Stromal cell of bone marrow (primary cell): ENCODE measurements at places on chromosomes 12 and 14.
A peak's percentile ranks its signal among the peaks of the same experiment; 100 is the strongest.

DNA sequence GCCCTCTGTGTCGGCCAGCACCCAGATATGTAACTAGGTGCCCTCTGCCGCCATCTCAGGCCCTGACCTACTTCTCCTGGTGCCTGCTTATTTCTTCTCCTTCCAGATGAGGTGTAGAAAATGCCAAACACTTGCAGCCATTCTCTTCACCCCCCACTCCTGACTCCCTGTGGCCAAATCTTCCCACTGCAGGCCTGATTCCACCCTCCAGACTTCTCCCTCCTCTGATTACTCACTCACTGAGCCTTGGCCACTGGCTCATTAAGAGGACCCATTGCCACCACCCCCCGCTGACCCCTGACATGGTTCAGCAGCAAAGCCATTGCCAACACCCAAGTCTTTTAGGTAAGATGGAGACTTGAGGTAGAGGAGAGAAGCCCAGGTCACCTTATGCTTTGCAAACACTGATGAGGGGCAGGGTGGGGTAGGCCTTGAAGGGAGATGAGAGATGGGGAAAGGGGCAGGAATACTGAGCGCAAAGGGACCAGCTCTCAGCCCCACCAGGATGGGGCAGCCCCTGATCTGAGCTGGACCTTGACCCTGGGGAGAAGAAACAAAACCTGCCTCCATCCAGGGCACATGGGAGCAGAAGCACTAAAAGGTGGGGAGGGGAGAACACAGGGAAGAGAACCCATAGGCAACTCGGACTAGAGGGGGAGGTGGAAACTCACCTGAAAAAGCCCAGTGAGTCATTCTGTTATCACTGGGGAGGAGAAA is 25.1 kb upstream of the ANO2 start:
- no peak for DNase-seq

DNA sequence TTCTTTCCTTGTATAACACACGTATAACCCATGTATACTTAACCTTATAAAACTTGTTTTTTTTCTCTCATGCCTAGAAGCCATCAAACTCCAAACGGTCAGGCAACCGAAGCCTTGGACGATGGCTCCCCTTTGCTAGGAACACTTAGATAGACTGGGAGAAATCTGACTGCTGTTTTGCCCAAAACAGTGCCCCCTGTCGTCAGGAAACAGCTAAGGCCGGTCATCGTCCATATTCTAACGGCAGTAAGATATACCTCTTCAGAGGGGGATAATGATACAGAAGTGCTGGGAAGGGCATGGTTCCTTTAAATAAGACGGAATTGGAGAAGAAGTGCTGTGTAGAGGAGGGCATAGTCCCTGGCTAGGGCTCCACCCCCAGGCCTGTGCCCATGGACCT is 130.5 kb downstream of the SLC41A2 start:
- DNase-seq = no peak

DNA sequence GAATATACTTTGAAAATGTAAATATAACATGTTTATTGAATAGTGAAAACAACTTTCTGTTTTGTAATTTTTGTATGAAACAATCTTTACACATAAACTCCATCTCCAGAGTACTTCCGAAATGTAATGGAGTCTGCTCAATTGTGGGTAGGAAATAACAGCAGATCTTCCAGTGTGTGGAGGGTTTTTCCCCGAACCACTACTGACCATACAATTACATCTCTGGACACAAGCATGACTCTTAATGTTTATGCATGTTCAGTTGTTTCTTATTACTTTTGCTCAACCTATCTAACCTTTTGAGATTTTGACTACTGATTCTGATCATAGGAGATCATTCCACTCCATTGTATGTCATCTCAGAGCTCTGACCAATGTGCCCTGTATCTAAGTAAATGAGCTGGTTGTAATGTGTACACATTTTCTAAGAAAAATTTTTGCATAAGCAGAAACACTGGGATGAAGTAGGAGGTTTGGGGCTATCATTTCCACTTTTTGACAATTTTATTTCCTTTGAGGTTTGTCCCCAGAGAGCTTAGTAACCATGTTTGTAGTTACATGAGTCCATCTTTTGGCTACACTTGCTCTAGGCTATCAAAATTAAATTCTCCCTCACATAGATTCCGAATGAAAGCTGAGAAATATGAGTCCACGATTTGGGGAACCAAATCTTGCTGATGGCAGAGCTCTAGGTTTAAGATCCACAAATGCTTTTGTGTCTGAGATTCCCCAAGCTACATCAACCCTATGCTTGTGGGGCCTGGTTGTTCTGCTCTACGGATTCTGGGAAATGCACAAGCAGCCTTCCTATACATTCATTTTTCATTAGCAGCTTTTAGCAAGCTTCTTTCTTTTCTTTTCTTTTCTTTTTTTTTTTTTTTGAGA is 21.4 kb upstream of the CLEC4D start:
- no peak for DNase-seq

GRCh38 chr14:87109271-87109670 is 883.7 kb downstream of the GALC start:
- no peak for DNase-seq

DNA sequence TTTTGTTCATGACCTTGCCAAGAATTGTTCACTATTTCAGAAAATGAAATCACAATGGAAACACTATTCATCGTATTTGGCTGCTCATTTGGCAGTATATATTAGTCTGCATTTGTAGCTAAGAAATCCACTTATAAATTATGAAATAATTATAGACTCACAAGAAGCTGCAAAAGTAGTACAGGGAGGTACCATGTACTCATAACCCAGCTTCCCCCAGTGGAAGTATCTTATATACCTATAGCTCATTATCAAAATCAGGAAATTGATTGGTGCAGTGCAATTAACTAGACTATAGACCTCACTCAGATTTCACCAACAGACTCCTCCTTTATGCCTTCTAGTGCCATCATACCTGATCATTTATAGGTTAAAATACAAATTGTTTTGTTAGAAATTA is 178.8 kb upstream of the VASH1 start:
- no peak for DNase-seq

DNA sequence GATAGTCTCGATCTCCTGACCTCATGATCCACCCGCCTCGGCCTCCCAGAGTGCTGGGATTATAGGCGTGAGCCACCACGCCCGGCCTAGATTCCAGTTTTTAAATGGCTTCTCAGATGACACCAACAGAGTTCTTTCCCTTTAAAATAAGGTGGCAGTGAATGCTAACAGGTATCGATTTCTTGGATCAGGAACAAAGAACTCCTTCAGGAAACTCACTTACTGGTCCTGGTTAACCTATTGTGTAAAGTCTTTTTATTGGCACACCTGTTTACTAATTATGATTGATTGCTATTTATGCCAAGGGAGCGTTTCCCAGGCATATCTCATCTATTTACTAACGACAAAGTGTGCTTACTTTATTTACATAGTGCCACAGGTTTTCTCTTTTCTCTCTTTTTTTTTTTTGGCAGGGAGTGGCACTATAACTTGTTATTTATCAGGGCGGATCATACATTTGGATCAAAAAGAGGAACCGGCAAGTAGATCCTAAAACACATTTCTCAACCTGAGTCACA is 89.7 kb downstream of the GLT1D1 start:
- no peak for DNase-seq

GRCh38 chr12:111298582-111299436 is 70.1 kb downstream of the PHETA1 start:
- no peak for DNase-seq

GRCh38 chr14:99586054-99586760 is 17.8 kb downstream of the CCDC85C start:
- DNase-seq = no peak

GRCh38 chr14:72075649-72076334 is 143.6 kb downstream of the RGS6 start:
- no peak for DNase-seq

- no peak for DNase-seq
These were observed 270.3 kb upstream of the AMIGO2 start for GRCh38 chr12:47350062-47350408.

- DNase-seq = no peak
These were observed 294.1 kb downstream of the RMST start for GRCh38 chr12:97756741-97757140.

- peak; percentile 20 for DNase-seq
These were observed 51.7 kb downstream of the SLC25A47 start for GRCh38 chr14:100374876-100375265.

DNA sequence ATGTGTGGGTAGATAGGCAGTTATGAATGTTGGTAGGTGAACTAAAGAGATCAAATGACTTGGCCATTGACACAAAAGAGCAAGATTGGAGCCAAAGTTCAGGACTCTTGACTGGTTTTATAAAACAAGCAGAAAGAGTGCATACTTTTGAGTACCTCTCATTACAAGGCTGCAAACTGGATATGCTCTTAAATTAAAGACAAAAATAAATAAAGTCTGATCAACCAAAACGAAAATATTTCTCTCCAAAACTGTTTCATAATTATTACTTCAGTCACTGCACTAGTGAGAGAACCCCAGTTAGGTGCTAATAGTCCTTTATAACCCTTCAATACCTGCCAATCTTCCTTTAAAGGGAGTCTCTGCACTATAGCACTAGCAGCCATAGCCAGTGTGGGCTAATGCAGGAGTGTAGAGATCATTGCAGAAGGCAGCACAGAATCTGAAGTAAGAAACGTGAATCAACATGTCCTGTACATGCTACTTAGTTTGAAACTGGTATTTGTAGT is 147.1 kb downstream of the FOXA1 start:
- DNase-seq = no peak

DNA sequence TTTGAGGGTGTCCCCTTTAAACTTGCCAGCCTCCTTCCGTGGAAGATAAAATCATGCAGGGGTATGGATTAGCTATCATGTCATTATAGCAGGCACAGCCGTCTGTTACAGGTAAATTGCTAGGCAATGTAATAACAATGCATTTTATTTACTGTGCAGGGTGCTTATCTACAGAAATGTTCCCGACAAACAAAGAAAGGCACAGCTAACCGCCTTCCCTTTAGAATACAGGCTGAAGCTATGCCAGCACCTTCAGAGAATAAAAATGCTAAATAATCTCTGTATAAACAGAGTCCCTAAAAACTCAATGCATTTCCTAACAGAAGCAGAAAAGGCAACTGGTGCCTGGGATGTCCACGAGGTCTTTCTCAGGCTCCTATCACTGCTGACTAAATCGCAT is 239.2 kb downstream of the SPTSSA start:
- DNase-seq = no peak

DNA sequence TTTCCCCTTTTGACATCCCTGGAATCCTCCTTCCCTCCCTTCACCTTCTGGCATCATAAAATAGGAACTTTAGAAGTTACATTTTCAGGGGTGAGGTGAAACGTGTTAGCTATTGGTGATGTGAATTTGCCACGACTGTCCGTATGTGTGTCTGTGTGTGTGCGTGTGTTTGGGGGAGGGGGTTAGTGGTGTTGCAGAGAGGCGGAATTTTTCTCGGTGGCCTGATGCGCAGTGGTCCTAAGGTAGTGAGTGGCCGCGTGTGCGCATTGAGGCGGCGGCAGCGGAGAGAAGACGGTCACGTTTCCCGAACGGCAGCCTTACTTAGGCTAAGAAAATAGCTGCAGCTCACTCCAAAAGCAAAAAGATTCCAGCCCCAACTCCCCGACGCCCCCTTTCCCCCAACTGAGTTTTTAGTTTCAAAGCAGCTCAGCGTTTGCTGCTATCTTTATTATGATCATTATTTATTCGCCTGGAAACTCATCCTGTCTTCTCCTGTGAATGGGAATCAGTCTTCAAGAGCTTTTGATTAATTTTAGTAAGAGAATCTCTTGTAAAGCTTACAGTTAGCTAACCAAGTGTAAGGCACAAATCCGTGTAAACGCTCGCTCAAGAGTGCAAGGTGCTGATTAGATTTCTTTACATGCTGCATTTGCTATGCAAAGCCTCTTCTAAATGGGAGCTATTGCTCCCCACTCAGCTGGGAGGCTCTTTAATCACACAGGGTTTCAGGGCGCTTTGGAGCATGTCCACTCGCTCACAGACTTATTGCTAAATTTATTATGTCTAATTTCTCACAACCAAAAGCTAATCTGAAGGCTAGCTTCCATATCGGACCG is 4.7 kb downstream of the FLRT2 start:
- no peak for DNase-seq

DNA sequence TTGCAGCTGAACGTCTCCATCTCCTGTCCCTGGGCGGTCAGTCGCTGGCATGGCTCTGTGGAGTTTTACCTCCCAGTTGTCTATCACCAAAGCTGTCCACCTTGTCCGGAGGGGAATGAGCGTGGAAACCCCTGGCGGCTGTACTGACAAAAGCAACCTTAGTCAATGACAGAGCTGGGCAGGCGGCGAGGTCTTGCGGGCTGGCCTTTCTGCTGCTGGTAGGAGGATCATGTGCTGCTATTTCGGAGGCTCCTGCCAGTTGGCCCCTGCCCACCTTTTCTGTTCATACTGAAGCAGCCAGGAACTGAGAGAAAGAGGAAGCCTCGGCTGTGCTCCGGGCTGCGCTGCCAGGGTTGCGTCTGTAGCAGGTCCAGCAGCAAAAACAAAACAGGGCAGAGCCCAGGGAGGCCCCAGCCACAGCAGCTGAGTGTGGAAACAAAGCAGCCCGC is 57.7 kb downstream of the HMGA2 start:
- DNase-seq = peak; percentile 85

- DNase-seq = no peak
These were observed at the start of gene SMAGP for GRCh38 chr12:51270067-51270950. SMAGP (minus strand) TSS chr12:51270415; CDS start chr12:51269278, 1,137 bp downstream.

GRCh38 chr12:124213666-124214347 is 81.1 kb upstream of the RFLNA start:
- DNase-seq = no peak

GRCh38 chr14:79732911-79733655 is 478.2 kb downstream of the DIO2 start:
- DNase-seq = no peak

DNA sequence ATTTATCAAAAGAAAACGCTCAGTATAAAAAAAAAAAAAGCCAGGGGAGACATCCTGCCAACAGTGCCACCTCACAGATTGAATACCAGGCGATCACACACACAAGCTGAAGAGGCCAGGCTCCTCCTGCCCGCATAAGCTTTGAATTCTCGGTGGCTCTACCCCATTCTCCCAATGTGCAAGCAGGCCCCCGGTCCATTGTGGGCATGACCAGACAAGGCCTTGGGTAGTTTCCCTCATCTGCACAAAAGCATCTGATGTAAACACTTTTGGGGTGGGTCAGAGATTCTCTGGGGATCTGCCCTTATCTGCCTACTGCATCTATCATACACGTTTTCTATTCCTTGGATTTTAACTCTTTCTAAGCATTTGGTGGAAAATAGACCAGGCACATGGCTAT is 16.2 kb downstream of the KLRF2 start:
- DNase-seq = no peak

DNA sequence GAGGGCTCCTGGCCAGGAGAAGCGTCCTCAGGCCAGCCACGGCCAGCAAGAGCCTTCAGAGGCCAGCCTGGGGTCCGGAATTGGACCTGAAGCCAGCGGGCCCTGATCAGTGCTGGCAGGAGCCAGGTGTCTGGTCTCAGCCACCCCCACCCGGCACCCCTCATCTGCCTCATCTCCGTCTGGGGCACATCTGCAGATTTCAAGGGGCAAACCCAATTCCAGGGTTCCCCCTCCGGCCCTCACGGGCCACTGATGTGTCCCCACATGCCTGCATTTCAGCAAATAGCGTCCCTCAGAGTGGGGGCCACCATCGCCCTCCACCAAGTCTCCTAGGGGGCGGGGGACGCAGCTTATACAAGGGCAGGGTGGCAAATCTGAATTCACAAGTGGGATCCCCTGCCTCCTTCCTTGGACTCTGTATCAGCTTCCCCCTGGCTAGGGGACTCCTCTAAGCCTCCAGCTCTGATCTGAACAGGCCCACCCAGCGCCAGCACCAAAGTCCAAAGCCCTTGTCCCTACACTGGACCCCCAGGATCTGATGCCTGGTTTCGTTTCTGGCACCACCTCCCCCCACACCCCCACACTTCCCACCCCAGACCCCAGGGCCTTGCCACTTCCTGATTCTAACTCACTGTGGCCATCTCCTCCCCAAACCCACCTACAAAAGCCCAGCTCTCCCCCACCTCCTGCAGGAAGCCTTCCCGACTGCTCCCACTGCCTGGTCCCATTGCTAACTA is 10.1 kb downstream of the TMEM179 start:
- no peak for DNase-seq
